Retinal pigment epithelial cell (primary cell): ENCODE measurements at places on chromosomes 12 and 14.

- DNase-seq = no peak
Measured at GRCh38 chr14:38554026-38554425, 298.1 kb upstream of the CLEC14A start.

GRCh38 chr14:54840798-54841197 lies 61.8 kb downstream of the GCH1 start:
- DNase-seq = no peak

GRCh38 chr14:100649173-100649519 lies 61.9 kb upstream of the BEGAIN start:
- DNase-seq = no peak

GRCh38 chr12:112381406-112381882 lies 787 bp downstream of the HECTD4 start:
- no peak for DNase-seq

GRCh38 chr12:88314706-88315105 lies 172.6 kb downstream of the TMTC3 start:
- no peak for DNase-seq
